Activated CD4-positive, alpha-beta T cell treated with anti-CD3 and anti-CD28 coated beads, Interleukin-2, amount 10 ng/mL, durations not matched to agents 7 days and 5 days (primary cell): ENCODE measurements at places on chromosomes 11 and 22. TPM values are rescaled to one million over a fixed set of nuclear protein-coding genes. Genes with fewer than 3 reads are reported as not detected.
A peak's percentile ranks its signal among the peaks of the same experiment; 100 is the strongest.

DNA sequence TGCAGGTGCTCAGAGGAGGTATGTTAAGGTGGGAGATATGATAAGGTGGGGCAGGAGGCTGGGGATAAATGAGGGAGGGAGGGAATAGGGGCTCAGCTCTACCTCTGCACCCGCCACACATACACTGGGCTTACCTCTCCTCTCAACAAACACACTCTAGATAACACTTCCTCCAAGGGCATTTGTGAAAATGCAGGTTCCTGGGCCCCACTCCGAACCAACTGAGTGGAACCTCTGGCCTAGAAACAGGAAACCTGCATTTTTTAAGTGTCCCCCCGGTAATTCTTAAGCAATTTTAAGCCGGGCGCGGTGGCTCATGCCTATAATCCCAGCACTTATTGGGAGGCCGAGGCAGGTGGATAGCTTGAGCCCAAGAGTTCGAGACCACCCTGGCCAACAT, 46.5 kb upstream of the CD5 start:
- H3K27me3 ChIP-seq = no peaks in the 10 kb centered on the region
- peak overlapping the region; percentile 43 for H3K27ac ChIP-seq
- H3K4me3 ChIP-seq = no peak overlapping the region
- no peak for DNase-seq
- H3K36me3 ChIP-seq = peaks cover 26% of the 10 kb centered on the region

- H3K4me3 ChIP-seq = peak overlapping the region; percentile 79
- DNase-seq = no peak
- H3K27me3 ChIP-seq = no peaks in the 10 kb centered on the region
- peak overlapping the region; percentile 94 for H3K27ac ChIP-seq
- peaks cover 81% of the 10 kb centered on the region for H3K4me1 ChIP-seq
Observed at GRCh38 chr11:67409781-67410368, 5.6 kb upstream of the CARNS1 start.

- peaks cover 40% of the 10 kb centered on the region for H3K4me1 ChIP-seq
- no peak overlapping the region for H3K27ac ChIP-seq
- no peak overlapping the region for H3K4me3 ChIP-seq
- no peak for DNase-seq
- H3K27me3 ChIP-seq = no peaks in the 10 kb centered on the region
- H3K36me3 ChIP-seq = peaks cover 36% of the 10 kb centered on the region
Observed at GRCh38 chr22:20944042-20944441, 23.0 kb upstream of the AIFM3 start.

DNA sequence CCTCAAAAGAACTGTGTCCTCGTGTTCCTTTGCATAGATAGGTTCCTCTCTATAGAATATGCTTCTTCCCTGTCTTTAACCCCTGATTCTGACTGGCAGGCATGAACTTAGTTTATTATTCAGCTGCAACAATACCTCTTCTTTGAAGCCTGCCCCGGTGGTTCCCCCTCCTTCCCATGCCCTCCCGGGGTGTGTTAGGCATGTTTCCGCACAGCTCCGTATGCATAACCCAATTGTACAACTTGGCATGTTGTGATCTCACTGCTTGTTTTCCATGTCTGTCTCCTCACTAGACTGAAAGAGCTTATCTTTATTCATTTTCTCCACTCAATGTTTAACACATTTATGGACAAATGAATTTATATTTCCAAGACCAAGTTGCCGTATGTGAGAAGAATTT, 72.6 kb downstream of the DEPDC5 start:
- no peak for DNase-seq
- H3K27me3 ChIP-seq = no peaks in the 10 kb centered on the region
- H3K4me3 ChIP-seq = no peak overlapping the region
- peaks cover 37% of the 10 kb centered on the region for H3K36me3 ChIP-seq
- peaks cover 20% of the 10 kb centered on the region for H3K4me1 ChIP-seq
- H3K27ac ChIP-seq = no peak overlapping the region

DNA sequence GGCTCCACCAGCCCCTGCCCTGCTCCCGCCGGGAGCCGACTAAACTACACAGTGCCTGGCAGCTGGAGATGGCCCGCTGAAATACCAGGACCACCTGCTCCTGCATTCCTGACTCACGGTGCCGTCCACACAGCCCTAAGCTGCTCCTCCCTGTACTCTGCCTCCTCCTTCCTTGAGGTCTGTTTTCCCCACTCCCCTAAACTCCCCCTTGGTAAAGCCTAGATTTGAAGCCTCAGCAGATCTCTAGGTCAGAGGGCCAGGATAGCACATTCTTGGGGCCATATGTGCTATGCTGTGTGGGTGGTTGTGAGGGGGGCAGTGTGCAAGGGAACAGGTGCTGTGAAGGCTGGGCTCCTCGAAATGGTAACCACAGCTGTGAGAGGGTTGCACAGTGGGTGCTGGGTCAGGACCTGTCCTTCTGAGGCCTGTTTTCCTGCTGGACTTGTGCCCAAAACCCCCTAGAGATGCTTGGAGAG, 9.7 kb downstream of the LRFN4 start:
- H3K4me3 ChIP-seq = no peak overlapping the region
- no peak overlapping the region for H3K27ac ChIP-seq
- H3K4me1 ChIP-seq = peaks cover 12% of the 10 kb centered on the region
- DNase-seq = no peak
- no peaks in the 10 kb centered on the region for H3K27me3 ChIP-seq
- no peaks in the 10 kb centered on the region for H3K36me3 ChIP-seq

SPI1 gene
- total RNA-seq = not detected

IRAG1 gene
- total RNA-seq = not detected

GRCh38 chr22:31623592-31624304, 38.3 kb downstream of the PISD start:
- no peak overlapping the region for H3K4me3 ChIP-seq
- H3K27me3 ChIP-seq = no peaks in the 10 kb centered on the region
- no peak overlapping the region for H3K27ac ChIP-seq
- DNase-seq = no peak
- H3K36me3 ChIP-seq = peaks cover 11% of the 10 kb centered on the region
- peaks cover 19% of the 10 kb centered on the region for H3K4me1 ChIP-seq

HSPB2 gene
- not detected for total RNA-seq

DEUP1 gene
- total RNA-seq = not detected

HBG1 gene
- not detected for total RNA-seq

- H3K4me1 ChIP-seq = peaks cover 18% of the 10 kb centered on the region
- H3K36me3 ChIP-seq = no peaks in the 10 kb centered on the region
- no peak for DNase-seq
- H3K27ac ChIP-seq = no peak overlapping the region
- no peak overlapping the region for H3K4me3 ChIP-seq
Observed at GRCh38 chr11:10590218-10590915, 21.9 kb upstream of the LYVE1 start.

DNA sequence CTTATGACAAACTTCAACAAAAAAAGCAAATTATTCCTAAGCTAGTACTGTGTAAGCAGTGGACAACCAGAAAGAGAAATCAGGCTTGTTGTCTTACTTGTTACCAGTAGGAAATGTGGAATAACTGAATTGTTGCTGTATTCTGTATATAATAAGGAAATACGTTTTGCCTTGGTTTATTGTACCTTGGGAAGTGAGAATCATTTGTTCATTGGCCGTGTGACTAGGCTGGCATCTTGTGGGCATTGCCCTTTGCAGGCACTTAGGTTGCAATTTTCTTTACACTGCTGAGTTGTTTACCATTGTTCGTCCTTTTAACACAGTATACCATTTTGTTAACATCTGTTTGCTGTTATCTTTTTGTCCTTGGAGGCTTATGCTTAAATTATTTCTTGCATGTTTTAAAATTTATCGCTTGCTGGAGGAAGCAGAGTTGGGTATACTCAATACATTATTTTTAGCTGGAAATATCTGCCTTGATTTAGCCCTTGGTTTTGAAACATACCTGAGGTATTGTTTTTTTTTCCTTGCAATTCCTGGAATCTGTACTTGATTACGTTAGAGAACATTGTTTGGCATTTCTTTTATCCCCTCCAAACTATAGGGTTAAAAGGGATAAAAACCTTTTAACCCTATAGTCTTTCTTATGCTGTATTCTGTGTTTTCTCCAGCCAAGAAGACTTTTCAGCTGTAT, 109.3 kb downstream of the DDX10 start:
- no peak overlapping the region for H3K4me3 ChIP-seq
- no peaks in the 10 kb centered on the region for H3K4me1 ChIP-seq
- H3K27me3 ChIP-seq = no peaks in the 10 kb centered on the region
- DNase-seq = no peak
- no peak overlapping the region for H3K27ac ChIP-seq

TESMIN gene
- 7.8 TPM for total RNA-seq

DNA sequence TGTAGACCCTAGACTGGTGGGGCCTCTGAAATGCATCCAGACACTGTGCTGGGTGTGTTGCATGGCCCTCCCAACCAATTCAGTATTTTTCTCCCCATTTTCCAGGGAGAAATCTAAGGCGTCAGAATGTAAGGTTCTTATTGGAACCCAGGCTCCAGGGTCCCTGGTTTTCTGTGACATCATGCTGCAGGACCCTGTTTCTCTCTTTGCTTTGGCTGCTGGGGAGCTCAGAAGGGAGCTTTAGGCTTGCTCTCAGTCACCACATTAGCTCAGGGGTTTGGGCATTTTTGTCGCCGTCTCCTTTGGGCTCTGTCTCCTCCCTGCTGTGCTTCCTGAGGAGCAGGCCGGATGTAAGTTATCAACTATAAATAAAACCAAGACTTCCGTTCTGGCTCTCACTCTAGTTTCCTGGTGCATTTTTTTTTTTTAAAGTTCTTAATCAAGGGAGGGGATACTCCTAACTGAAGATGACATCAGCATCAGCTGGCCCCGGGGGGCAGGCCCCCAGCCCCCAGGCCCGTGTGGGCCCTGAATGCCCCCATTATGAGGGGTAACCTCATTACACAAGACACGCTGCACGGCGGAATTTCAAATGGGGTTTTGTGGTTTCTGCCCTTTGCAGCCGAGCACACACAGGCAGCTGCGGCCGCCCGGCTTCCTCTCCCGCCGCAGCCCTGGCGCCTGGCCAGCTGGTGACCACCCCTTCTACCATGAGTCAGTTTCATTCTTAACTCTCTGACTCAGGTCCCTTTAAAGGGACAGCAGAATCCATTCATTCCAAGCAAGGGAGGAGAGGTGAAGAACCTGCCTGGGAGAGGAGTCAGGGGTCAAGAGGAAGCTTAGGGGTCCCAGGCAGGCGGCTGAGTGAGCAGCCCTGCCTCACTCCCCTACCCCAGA, 3.2 kb downstream of the MYEOV start:
- peak overlapping the region; percentile 88 for H3K27ac ChIP-seq
- peaks cover 3% of the 10 kb centered on the region for H3K36me3 ChIP-seq
- no peaks in the 10 kb centered on the region for H3K27me3 ChIP-seq
- DNase-seq = peak; percentile 81
- H3K4me3 ChIP-seq = peak overlapping the region; percentile 45

LRRC55 gene
- total RNA-seq = not detected

- no peaks in the 10 kb centered on the region for H3K4me1 ChIP-seq
- no peaks in the 10 kb centered on the region for H3K27me3 ChIP-seq
- DNase-seq = no peak
- no peak overlapping the region for H3K4me3 ChIP-seq
Observed at GRCh38 chr11:80872116-80872728, 1431.4 kb upstream of the TENM4 start.
